ENCODE measurements at places on chromosomes 13 and 19.

DNA sequence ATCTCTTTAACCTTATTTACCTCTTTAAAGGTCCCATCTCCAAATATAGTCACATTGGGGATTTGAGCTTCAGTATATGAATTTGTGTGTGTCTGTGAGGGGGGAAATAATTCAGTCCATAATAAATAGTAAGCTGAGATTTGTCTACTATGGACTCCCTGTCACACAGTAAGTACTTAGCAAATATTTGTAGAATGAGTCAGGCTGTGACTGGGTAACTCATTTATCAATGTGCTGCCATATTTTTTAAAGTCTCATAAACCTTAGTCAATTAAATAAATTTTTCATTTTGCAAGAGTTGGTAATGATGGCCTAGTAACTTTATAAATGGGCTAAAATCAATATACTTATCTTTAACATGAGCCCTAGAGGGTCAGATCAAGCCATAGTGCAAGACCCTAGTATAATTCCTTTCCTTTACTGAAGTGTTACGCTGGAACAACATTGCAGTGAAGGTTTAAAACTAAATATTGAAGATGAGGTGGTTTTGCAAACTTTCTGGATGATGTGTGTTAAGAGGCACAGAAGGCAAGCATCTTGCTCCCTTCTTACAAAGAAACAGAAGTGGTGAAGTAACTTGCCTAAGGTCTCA is 305.1 kb downstream of the KCNRG start:
- DNase-seq = no peak

DNA sequence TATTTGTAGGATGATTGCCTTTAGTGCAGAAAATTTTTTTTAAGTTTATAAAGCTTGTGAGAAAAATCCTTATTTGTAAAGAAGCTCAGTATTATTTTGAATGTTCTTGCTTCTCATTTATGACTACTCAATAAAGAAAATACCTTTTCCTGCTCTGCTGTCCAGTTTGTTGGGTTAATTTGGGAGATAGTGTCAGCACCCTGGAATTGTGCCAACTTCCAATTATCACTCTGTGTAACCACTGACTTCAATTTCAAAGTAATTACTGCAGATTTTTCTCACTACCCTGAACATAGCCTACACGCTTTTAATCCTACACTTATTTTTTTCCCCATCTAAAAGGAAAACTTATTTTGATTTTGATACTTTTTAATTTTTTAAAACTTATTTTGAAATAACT is 93.1 kb downstream of the GGACT start:
- DNase-seq = no peak

GRCh38 chr19:2969104-2969504 is 8.3 kb upstream of the TLE6 start:
- DNase-seq = no peak

DNA sequence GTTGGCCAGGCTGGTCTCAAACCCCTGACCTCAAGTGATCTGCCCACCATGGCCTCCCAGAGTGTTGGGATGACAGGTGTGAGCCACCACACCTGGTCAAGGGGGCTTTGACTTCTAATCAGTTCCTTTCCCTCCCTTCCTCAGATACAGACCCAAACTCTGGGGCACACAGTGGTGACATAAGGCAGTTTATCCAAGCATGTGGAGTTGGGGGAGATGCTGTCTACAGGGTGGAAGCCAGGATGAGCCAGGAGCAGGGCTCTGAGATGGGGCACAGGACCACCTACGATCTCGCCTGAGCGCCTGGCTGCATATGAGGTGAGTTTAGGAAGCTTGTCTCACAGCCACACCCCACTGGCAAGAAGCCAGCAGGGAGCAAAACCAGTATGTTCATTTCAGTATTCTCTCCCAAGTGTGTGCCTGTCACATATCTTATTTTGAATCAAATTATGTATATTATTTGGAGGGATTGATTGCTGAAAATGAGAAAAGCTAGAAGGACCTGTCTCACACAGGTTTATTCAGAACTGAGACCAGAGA is 67.7 kb downstream of the KCTD15 start:
- DNase-seq = no peak

GRCh38 chr19:33612928-33613619 is 8.7 kb upstream of the CHST8 start:
- DNase-seq = no peak

DNA sequence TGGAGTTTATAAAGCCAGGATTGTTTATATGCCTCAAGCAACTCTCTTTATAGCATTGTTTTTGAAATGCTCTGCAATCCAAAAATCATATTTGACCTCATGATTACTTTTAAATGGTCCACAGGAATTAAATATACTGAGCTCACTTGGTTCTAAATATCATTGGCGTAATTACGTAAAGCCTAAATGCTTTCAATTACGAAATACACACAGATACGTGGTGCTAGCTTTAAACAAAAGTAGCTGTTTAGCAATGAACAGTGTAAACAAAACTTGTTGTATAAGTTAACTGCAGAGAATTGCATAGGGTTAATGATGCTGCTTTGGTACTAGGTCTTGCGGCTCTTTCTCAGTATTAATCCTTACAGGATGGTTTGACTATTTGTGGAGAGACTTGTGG is 346.6 kb downstream of the COG6 start:
- DNase-seq = no peak

GRCh38 chr19:38806371-38806770 is 6.4 kb downstream of the LGALS4 start:
- no peak for DNase-seq

GRCh38 chr19:2043961-2044708 is 6.9 kb downstream of the MKNK2 start:
- DNase-seq = no peak
